BE2C (cell line): ENCODE measurements at places on chromosomes 1 and 21.

DNA sequence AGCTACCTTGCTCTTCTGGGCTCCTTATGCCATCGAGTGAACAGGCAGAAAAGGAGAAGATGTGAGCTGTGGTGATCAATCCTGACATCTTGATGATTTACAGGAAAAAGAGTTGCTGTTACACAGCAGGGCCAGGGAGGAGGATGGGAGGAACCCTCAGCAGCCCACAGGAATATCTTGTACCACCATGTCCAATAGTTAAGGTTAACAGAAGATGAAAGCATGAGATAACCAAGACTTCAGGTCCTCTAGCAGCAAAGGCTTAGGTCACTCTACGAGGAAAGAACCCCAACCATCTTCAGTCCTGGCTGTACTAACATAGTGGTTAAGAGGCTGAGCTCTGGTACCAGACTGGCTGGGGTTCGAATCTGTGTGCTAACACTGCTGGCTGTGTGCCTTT lies 12.1 kb upstream of the SELENBP1 start:
- no peak for DNase-seq

GRCh38 chr1:91513160-91513559 lies 12.5 kb downstream of the CDC7 start:
- no peak for DNase-seq

DNA sequence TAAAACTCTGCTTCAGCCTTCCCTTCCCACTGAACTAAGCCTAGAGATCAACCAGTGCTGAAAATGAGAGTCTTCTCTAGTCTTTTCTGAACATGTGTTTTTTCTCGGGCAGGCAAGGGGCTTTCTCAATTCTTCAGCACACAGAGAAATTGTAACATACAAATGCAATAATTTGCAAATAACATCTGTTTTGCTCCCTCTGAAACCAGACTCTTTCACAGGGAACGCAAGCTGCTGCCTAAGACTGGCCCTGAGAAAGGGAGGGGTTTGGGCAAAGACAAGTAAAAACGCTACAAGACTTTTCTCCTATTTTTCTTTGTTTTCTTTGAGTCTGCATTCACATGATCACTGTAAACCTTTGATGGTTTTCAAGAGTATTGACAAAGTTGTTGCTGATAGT lies 39.6 kb upstream of the VN1R5 start:
- no peak for DNase-seq

DNA sequence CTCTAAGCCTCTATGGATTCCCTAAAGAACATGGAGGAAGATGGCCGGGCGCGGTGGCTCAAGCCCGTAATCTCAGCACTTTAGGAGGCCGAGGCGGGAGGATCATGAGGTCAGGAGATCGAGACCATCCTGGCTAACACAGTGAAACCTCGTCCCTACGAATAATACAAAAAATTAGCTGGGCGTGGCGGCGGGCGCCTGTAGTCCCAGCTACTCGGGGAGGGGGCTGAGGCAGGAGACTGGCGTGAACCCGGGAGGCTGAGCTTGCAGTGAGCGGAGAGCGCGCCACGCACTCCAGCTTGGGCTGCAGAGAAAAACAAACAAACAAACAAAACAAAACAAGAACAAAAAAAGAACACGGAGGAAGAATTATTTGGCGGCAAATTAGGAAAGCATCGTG lies 5.8 kb upstream of the ZNF326 start:
- DNase-seq = no peak

- no peak for DNase-seq
Observed at GRCh38 chr1:169527451-169528214, 41.9 kb upstream of the SLC19A2 start.

DNA sequence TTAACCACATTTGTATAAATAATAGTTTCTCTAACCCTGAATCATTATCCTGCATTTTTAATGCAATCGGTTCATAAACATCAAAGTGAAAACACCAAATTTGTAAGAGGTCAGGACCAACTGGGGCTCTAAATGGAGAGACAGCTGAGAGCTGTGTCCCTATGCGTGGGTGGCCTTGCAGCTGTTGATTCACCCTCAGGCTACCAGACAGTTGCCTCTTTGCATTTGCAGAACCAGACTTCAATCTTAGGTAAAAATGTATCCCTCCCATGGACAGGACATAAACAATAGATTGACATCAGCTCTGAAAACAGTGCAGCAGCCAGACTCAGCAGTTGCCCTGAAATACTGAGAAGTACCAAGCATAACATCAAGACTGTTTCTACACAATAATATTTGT lies 8.8 kb upstream of the TGFB2 start:
- peak; percentile 67 for DNase-seq

DNA sequence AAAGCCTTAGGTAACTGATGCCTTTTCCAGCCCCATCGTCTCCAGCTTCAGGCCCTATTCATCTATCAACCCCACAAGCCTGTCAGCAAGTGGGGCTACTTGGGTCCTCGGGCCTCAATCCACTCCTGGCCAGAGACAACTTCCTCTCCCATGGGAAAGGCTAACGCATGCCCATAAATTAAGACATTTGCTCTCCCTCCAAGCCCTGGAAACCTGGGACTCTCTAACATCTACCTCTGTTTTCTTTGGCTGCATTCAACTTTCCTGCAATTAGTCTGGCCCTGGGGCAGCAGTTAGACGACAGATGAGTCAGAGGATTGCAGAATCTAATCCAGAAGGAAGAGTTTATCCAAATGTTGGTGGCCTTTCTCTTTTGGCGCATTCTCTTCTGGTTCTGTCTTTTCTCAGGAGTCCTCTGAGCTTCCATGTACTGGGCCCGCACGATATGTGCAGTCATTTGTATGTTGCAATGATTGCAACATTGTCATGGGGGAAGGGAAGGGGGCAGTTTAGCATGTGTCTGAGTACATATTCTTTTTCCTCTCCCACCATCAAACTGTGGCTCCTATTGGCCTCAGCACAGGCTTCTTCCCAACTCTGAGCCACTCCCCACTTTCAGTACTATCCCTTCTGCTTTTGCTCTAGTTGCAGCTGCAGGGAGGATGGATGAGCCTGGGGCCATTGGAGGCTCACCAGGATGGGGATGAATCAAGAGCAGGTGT lies 54.4 kb downstream of the NAV1 start:
- DNase-seq = peak; percentile 78

DNA sequence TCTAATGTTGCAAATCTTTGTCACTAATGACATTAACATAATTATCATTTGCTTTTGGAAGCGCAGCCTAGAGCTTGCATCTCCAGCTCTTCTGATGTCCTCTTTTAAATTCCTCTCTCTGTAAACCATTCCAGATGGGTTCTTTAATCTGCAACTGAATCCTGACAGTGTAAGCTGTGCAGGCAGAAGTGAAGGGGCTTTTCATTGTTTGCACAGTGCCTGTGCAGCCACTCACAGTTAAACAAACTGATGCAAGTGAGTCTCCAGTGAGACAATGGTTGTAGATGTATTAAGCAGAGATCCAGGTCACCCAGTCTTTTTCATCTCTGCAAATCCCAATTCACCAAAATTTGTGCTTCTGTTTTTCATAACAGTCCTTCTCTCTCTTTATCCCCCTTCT lies 22.5 kb upstream of the FCRL5 start:
- DNase-seq = no peak

- no peak for DNase-seq
Observed at GRCh38 chr21:38416791-38417190, 81.5 kb downstream of the ERG start.

- DNase-seq = no peak
Observed at GRCh38 chr1:53311702-53312305, 16.1 kb downstream of the LRP8 start.
